Left renal cortex interstitium (tissue), 4 donors: ENCODE measurements at places on chromosomes 2 and 18.

GRCh38 chr2:126646026-126646425 is 9.9 kb upstream of the GYPC start:
- DNase-seq, result no peak

DNA sequence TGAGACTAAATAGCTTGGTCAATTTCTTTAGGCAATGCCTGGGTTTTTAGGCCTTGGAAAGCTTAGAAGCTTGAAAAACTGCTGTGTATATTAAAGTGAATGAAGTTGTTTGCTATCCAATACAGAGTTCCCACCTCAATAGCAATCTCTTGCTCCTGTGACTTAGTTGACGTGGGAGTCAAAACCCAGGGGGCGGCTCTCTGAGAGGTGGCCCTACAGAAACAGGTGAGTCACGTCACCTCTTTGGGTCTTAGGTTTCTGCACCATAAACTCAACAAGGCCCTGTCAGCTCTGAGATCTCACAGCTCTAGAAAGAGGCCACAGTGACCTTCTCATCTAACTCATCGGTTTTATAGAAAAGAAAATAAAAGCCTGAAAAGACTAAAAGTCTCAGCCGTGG is 79.6 kb downstream of the ADD2 start:
- DNase-seq, result no peak

GRCh38 chr18:3397786-3398185 is 52.2 kb upstream of the TGIF1 start:
- no peak for DNase-seq

DNA sequence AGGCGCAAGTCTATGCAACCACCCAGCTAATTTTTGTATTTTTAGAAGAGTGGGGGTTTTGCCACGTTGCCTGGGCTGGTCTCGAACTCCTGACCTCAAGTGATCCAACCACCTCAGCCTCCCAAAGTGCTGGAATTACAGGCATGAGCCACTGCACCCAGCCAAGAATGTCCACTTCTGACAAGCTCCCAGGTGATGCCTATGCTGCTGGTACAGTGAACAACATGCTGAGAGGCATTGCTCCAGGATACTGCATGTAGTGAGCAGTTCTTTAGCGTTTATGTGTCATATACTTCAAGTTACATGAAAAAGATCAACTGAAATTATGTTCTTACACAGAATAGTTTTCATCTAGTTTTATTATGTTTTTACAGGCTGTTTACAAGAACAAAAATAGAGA is 17.2 kb upstream of the ELAC1 start:
- no peak for DNase-seq

DNA sequence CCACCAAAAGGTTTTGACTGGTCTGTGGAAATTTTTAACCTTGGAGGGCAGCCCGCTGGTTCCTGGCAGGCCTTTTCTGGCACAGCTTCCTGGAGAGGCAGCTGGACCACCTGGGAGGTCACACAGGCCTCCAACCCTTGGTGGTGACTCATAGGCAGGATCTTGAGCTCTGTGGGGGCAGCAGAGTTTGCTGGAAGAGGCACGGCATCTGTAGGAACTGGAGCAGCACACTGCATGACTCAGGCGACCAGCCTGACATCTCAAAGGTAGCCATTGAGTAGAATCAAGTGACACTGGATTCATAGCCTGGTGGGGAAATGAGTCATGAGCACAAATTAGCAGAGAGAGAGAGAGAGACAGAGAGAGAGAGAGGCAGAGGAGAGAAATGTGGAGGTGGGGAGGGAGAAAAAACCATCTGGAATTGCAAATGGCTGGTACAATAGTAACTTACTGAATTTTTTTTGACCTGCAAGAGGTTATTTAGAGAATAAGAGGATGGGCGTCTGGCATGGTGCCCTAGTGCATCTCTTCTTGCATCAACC is 57.4 kb downstream of the TRPM8 start:
- DNase-seq, result no peak

GRCh38 chr18:9782073-9782857 is 74.2 kb downstream of the RAB31 start:
- no peak for DNase-seq

- no peak for DNase-seq
Observed at GRCh38 chr2:174688079-174688478, 76.2 kb downstream of the CHRNA1 start.

DNA sequence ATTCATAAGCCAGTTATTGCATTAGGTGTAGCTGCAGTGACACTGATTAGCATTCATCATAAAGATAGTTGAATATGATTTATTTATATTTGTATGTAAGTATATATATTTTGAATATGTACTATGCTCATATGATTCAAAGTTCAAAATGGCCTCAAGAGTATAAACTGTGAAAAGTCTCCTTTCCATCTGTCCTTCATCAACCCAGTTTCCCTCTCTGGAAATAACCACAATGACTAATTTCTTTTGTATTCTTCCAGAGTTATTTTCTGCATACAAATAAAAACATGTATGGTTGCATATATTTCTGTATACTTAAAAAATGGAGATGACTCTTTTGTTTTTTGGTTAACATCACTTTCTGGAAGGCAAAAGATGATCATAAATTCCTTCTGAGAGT is 95.2 kb downstream of the CAMKMT start:
- DNase-seq, result no peak

- no peak for DNase-seq
Observed at GRCh38 chr2:173090973-173091660, 15.5 kb downstream of the MAP3K20 start.
